ENCODE measurements at places on chromosomes 2 and 18.

- no peak for DNase-seq
Measured at GRCh38 chr2:10784719-10785118, 27.9 kb downstream of the PDIA6 start.

DNA sequence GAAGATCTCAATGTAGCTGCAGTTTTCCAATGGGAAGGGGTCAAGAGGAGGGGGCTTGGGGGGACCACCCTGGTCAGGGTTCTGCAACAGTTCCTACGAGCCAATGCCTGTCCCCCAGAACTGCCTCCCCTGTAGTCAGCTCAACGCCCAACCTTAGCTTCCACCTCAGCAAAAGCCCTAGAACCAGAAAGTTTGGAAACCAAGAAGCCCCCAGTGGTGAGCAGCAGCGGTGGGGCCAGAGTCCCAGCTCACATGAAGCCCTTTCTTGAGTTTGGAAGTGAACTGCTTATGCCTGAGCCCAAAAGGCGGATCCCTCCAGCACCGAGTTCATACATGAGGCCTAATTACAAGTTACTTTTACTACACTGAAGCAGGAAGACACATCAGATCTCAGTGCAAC is 162.4 kb downstream of the HDAC4 start:
- DNase-seq = no peak

DNA sequence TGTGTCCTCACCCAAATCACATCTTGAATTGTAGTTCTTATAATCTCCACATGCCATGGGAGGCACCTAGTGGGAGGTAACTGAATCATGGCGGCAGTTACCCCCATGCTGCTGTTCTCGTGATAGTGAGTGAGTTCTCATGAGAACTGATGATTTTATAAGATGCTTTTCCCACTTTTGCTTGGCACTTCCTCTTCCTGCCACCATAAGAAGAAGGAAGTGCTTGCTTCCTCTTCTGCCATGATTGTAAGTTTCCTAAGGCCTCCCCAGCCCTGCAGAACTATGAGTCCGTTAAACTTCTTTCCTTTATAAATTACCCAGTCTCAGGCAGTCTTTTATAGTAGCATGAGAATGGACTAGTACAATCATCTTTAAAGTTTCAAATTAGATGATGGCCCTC is 902.4 kb upstream of the PIK3C3 start:
- no peak for DNase-seq

- no peak for DNase-seq
Measured at GRCh38 chr2:113930448-113930847, 40.6 kb downstream of the ACTR3 start.

- DNase-seq = no peak
Measured at GRCh38 chr2:185583058-185583816, 155.4 kb upstream of the FSIP2 start.

- DNase-seq = no peak
Measured at GRCh38 chr2:174919947-174920595, 85.1 kb downstream of the CHN1 start.

- DNase-seq = no peak
Measured at GRCh38 chr2:152696476-152696875, 20.8 kb downstream of the PRPF40A start.

- no peak for DNase-seq
Measured at GRCh38 chr2:159710601-159711180, 1.6 kb upstream of the MARCHF7 start.

All from HAP-1 (cell line).